ENCODE measurements at places on chromosomes 6 and 20.

DNA sequence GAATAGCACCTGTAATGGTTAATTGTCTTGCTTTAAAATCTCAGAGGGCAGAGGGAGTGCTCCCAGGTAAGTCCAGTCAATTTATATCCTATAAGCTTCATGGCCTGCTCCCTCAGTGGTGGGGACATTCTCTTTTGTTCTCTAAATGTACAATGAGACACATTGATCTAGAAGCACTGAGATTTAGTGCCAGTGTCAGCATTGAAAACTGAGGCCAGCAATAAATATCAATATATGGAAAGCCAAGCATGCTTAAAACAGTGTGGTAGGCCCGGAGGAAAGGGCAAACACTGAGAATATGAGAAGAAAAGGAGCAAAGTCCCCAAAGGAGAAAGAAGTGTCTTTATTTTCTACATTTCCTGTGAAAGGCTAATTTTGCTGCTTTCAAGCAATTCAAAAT is 68.4 kb upstream of the CCN2 start:
- H3K27ac ChIP-seq, result no peak overlapping the region
- H3K36me3 ChIP-seq, result no peaks in the 10 kb centered on the region
- peaks cover 3% of the 10 kb centered on the region for H3K27me3 ChIP-seq
- no peaks in the 10 kb centered on the region for H3K4me1 ChIP-seq

DNA sequence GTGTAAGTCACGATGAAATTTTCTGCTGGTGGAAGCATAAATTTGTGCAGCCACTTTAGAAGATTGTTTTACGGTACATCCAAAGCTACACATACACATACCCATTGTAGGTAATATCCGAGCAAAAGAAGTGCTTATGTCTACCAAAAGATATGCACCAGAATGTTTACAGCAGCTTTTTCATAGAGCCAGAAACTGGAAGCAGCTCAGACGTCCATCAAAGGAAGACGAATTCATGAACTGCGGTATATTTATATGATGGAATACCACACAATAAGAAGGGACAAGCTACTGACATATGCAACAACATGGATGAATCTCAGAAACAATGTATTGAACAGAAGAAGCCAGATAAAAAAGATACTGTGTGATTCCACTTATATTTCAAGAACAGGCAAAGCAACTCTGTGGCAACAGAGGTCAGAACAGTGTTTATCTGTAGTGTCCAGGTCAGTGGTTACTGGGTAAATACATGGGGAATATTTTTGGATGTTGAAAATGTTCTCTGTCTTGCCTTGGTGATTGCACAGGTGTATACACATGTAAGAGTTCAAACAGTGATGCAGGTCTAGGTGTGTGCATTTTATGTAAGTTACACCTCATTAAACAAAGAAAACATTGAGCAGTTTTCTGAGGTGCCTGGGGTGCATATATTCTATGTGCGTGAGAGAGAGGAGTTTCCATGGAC is 51.9 kb upstream of the EXOC2 start:
- no peaks in the 10 kb centered on the region for H3K4me1 ChIP-seq
- no peak for DNase-seq
- H3K27me3 ChIP-seq, result peaks cover 8% of the 10 kb centered on the region
- no peaks in the 10 kb centered on the region for H3K36me3 ChIP-seq

GRCh38 chr6:37429352-37429750 is 3.7 kb upstream of the CMTR1 start:
- H3K4me1 ChIP-seq, result peaks cover 9% of the 10 kb centered on the region
- H3K36me3 ChIP-seq, result peaks cover 7% of the 10 kb centered on the region
- no peak overlapping the region for H3K4me3 ChIP-seq
- DNase-seq, result no peak
- H3K27ac ChIP-seq, result no peak overlapping the region
- H3K27me3 ChIP-seq, result peaks cover 4% of the 10 kb centered on the region

DNA sequence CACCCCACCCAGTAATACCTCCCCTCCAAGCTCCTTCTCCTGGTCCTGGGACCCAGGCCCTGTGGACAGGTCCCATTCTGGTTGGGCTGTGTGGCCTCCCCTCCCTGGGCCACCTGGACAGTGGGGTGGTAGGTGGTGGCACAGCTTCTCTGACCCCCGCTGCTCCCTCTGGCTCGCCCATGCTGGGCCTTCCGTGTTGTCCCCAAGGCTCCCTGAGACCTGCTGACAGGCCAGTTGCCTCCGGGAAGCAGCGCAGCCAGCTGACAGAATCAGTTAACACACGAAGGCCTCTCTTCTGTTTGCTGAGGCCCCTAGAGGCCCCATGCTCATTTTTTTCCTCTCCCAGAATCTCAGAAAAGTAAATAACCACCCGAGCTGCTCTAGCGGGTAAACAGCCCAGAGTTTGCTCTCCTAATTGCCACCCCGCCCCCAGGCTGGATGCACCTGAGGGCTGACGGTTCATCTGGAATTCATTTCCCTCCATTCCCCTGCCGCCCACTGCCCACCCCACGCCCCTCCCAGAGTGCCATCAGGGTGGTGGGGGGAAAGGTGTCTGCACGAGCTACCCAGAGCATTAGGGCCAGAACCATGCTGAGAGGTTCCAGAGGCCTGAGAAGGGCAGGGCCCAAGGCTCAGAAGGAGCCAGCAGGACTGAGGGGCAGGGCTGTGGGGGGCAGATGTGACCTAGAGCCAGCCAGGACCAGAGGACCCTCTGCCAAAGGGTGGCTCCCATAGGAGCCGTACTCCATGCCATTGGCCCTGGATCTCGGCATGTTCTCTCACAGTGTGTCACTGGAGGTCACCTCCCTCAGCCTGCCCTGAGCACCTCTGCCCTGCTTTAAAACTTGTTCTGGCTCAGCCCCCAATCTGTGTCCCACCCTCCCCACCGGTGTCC is 157.5 kb downstream of the GRM4 start:
- no peak overlapping the region for H3K4me3 ChIP-seq
- H3K27ac ChIP-seq, result no peak overlapping the region
- H3K36me3 ChIP-seq, result no peaks in the 10 kb centered on the region
- peaks cover 25% of the 10 kb centered on the region for H3K27me3 ChIP-seq

GRCh38 chr6:44270526-44271405 is 516 bp downstream of the TMEM151B start:
- H3K4me1 ChIP-seq, result peaks cover 24% of the 10 kb centered on the region
- no peak for DNase-seq
- H3K36me3 ChIP-seq, result peaks cover 3% of the 10 kb centered on the region
- peak overlapping the region; percentile 63 for H3K4me3 ChIP-seq
- H3K27me3 ChIP-seq, result peaks cover 27% of the 10 kb centered on the region

DNA sequence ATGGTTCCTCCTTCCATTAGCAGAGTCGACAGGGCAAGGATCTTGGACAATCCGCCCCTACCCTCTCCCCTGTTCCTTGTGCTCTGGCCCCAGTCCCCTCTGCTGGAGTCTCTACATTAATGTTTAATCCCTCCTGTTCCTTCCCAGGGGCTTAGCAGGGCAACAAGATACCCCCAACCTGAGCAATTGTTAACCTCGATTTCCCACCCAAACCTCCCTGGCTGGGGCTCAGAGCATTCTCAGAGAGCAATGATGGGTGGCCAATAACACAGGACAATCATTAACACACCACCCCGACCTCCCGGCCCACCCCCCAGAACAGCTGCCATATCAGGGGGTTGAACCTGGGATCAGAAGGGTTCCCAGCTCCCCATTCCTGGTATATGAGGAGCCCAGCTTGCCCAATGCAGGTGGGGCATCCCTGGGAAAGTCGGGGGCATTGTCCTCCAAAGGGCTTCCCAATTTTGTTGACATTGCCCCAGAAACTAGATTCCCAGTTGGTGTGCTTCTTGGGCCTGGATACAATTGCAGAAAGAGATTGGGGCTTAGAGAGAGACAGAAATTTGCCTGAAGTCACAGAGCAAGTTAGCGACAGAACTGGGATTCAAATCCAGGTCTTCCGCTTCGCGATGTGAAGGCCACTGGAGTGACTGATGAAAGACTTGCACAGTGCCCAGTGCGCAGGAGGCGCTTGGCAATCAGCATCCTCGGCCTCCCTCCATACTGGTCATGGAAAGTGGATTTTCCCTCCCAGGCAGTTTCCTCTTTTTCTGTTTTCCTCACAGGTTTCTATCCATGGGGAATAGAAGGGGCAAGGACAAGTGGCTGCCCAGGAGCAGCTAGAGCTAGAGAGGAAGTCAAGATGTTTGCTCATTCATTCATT is 59.6 kb upstream of the TTPAL start:
- no peaks in the 10 kb centered on the region for H3K36me3 ChIP-seq
- H3K27ac ChIP-seq, result no peak overlapping the region
- peaks cover 10% of the 10 kb centered on the region for H3K27me3 ChIP-seq
- H3K4me3 ChIP-seq, result no peak overlapping the region
- no peaks in the 10 kb centered on the region for H3K4me1 ChIP-seq
- DNase-seq, result no peak

GRCh38 chr6:5302220-5302946 is 41.1 kb downstream of the FARS2 start:
- H3K27me3 ChIP-seq, result no peaks in the 10 kb centered on the region
- no peak for DNase-seq
- peak overlapping the region; percentile 75 for H3K4me3 ChIP-seq
- H3K36me3 ChIP-seq, result no peaks in the 10 kb centered on the region

- peaks cover 20% of the 10 kb centered on the region for H3K4me1 ChIP-seq
- peaks cover 15% of the 10 kb centered on the region for H3K36me3 ChIP-seq
- no peak overlapping the region for H3K27ac ChIP-seq
- DNase-seq, result no peak
Observed at GRCh38 chr6:25995507-25995906, 32.9 kb downstream of the TRIM38 start.

GRCh38 chr6:82178077-82178758 is 69.3 kb downstream of the IBTK start:
- H3K27me3 ChIP-seq, result no peaks in the 10 kb centered on the region
- H3K4me3 ChIP-seq, result no peak overlapping the region
- no peaks in the 10 kb centered on the region for H3K4me1 ChIP-seq

DNA sequence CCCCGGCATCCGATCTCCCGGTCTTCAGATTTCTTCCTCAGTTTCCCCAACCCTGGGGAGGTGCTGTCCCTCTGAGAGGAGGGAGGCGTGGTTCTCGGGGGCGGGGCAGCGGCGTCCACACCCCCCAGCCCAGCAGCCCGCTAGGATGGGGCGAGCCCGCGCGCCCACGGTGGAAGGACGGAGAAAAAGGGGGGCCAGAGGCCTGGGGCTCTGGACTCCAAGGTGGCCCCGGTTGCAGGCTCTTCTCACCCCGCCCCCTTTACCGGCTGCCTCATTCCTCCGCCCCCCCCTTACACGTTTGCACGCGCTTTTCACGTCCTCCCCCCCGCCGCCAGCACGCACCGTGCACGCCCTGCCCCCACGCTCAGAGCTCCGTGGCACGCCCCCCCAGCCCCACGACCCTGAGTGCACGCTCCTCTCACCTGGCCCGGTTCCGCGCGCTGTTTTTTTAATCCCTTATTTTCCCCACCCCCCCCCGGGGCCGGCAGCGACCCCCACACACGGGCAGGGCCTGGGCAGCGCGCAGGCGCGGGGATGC is 402 bp downstream of the ZBTB12 start:
- H3K4me3 ChIP-seq, result peak overlapping the region; percentile 80
- H3K36me3 ChIP-seq, result no peaks in the 10 kb centered on the region
- peak overlapping the region; percentile 25 for H3K27ac ChIP-seq
- peak; percentile 67 for DNase-seq

GRCh38 chr6:76992553-76992952 is 470.7 kb downstream of the HTR1B start:
- no peak overlapping the region for H3K27ac ChIP-seq
- DNase-seq, result no peak
- H3K4me1 ChIP-seq, result no peaks in the 10 kb centered on the region
- H3K27me3 ChIP-seq, result no peaks in the 10 kb centered on the region
- H3K4me3 ChIP-seq, result no peak overlapping the region

DNA sequence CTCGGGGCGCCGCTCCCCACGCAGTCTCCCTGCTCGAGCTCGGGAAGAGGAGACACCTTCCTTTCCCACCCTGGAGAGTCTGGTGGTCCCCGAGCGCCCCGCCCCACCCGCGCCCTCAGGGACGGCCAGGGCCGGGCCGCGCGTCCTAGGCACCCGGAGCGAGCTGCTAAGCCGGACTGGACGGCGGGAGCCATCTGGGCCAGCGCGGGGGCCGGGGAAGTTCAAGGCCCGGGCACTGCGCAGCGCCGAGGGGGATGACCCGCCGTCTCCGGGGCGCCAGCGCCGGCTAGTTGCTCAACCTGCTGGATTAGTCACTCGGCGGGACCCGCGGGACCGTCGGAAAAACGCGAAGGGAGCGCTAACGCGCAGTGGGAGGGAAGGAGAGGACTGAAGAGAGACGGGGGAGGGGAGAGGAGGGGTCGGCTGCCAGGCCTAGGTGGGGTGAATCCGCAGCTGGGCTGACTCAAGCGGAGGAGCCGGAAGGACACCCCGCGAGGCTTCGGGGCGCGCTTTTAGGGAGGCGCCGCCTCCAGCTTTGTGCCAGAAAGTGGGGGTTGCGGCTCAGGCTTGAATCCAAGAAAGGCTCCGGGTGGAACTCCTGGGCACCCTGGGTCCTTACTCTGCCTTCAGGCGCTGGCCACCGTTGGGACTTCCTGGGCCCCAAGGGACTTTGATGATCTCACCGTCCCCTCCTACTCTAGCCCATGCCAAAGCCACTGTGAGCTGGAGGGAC is 75.7 kb upstream of the FOXP4 start:
- peak overlapping the region; percentile 70 for H3K4me3 ChIP-seq
- peaks cover 4% of the 10 kb centered on the region for H3K4me1 ChIP-seq
- H3K36me3 ChIP-seq, result no peaks in the 10 kb centered on the region
- H3K27me3 ChIP-seq, result peaks cover 39% of the 10 kb centered on the region
- no peak overlapping the region for H3K27ac ChIP-seq

GRCh38 chr6:128807577-128807976 is 75.4 kb upstream of the LAMA2 start:
- H3K27me3 ChIP-seq, result no peaks in the 10 kb centered on the region
- H3K4me1 ChIP-seq, result no peaks in the 10 kb centered on the region
- DNase-seq, result no peak
- no peak overlapping the region for H3K27ac ChIP-seq
- no peak overlapping the region for H3K4me3 ChIP-seq

DNA sequence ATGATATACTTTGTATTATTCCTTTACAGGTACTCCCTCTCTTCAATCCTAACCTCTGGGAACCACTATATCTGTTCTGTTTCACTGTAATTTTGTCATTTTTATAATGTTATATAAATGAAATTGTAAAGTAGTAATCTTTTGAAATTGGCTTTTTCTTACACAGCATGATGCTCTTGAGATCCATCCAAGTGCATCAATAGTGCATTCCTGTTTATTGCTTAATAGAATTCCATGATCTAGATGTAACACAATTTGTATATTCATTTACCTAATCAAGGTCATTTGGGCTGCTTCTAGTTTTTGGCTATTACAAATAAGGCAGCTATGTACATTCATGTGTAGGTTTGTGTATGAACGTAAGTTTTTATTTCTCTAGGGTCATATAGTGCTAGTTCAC is 174.6 kb downstream of the KHDC1L start:
- no peak overlapping the region for H3K4me3 ChIP-seq
- peaks cover 2% of the 10 kb centered on the region for H3K36me3 ChIP-seq
- H3K27me3 ChIP-seq, result no peaks in the 10 kb centered on the region
- H3K4me1 ChIP-seq, result no peaks in the 10 kb centered on the region

GRCh38 chr20:38272398-38272797 is 11.9 kb upstream of the KIAA1755 start:
- no peak for DNase-seq
- H3K4me1 ChIP-seq, result no peaks in the 10 kb centered on the region
- H3K27ac ChIP-seq, result no peak overlapping the region
- H3K36me3 ChIP-seq, result no peaks in the 10 kb centered on the region
